Endodermal cell (in vitro differentiated cells): ENCODE measurements at places on chromosomes 12 and 14. TPM values are rescaled to one million over a fixed set of nuclear protein-coding genes. Genes with fewer than 3 reads are reported as not detected.

ADAM20 gene
- total RNA-seq, result 1.7 to 3.5 TPM (median 1.8 TPM) in 3 replicates

DNA sequence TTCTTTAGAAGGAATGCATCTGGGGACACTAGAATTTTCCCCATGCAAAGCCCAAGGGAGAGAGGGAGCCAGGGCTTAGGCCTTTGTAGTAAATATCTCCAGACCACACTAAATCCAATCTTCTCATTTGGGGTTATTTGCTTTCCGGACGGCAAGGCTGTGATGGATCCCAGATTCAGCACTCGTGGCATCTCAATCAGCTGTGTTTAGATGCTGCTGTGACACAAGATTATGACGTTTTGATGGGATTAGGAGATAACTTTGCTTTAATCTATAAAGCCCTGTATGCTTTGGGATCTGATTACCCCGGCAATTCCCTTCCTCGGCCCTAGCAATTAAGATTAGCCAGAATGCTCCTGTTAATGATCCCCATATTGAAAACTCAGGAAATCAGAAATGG lies 686.7 kb upstream of the TBX3 start:
- no peaks in the 10 kb centered on the region for H3K36me3 ChIP-seq
- no peak overlapping the region for H3K4me3 ChIP-seq
- peaks cover 2% of the 10 kb centered on the region for H3K4me1 ChIP-seq
- no peak overlapping the region for H3K27ac ChIP-seq
- no peak for DNase-seq

DNA sequence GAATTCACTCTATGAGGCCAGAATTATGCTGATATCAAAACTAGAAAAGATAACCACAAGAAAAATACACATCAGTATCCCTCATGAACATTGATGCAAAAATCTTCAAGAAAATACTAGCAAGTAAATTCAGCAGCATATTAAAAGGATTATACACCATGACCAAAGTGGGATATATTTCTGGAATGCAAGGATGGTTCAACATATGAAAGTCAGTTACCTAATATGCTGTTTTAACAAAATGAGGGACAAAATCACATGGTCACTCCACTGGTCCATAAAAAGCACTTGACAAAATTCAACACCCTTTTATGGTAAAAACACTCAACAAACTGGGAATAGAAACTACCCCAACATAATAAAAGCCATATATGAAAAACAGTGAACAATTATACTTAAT lies 40.3 kb downstream of the TECPR2 start:
- no peak for DNase-seq
- no peak overlapping the region for H3K27ac ChIP-seq
- no peaks in the 10 kb centered on the region for H3K4me1 ChIP-seq
- H3K36me3 ChIP-seq, result peaks cover 24% of the 10 kb centered on the region

DNA sequence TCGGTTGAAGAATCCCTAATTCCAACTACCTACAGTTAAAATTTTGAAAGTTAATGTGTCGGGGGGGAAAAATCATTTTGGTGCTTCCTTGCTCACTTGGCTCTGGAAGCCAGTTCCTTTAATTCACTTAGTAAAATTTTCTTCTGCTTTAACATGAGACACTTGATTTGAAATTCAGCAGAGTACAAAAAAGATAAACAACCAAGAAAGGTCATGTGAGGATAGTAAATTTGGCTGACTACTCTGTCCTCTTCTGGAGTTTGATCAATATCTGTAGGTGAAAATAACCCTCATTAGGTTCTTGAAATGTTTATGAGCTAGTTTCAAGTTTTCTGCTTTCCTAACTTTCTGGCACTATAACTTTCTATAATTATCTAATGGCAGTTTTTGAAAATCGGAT lies 43.4 kb downstream of the KCNJ8 start:
- no peaks in the 10 kb centered on the region for H3K4me1 ChIP-seq
- H3K36me3 ChIP-seq, result no peaks in the 10 kb centered on the region
- H3K27ac ChIP-seq, result no peak overlapping the region

HELB gene
- total RNA-seq, result 11.0 and 11.2 TPM in 2 replicates

DTX1 gene
- total RNA-seq, result 2.2 to 4.9 TPM (median 4.4 TPM) in 3 replicates

MNAT1 gene
- total RNA-seq, result 36.4 to 43.5 TPM (median 42.6 TPM) in 3 replicates

GRCh38 chr12:29847246-29847645 lies 63.5 kb upstream of the TMTC1 start:
- no peak overlapping the region for H3K4me3 ChIP-seq
- H3K36me3 ChIP-seq, result no peaks in the 10 kb centered on the region
- H3K27ac ChIP-seq, result no peak overlapping the region
- no peaks in the 10 kb centered on the region for H3K27me3 ChIP-seq
- no peak for DNase-seq
- no peaks in the 10 kb centered on the region for H3K4me1 ChIP-seq

GRCh38 chr12:64229796-64230195 lies 7.7 kb upstream of the KICS2 start:
- no peak overlapping the region for H3K4me3 ChIP-seq
- H3K27me3 ChIP-seq, result no peaks in the 10 kb centered on the region
- no peak overlapping the region for H3K27ac ChIP-seq
- no peaks in the 10 kb centered on the region for H3K4me1 ChIP-seq
- DNase-seq, result no peak

BEST3 gene
- not detected in 2 replicates for total RNA-seq

DNA sequence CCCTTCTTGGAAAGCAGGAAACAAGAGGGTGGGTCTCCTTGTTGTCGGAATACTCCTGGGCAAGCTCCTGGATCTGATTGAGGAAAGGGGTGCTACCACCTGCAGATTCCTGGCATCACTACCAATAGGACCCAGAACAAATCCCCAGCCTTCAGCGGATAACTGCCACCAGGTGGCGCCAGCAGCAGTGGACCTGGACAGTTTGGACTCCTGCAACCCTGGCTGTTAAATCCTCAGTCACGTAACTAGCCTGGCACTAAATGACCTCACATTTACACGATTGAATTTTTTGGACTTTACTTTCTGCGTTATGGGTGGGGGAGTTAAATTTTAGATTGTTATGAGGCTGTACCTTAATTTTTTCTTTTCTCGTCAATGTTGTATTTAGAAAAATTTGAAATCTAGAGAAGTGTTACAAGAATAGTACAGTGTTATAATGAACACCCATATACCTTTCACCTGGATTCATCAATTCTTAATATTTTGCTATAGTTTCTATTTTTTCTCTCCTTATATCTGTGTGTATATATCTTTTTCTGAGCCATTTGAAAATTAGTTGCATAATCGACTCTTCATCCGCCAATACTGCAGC lies 95.6 kb downstream of the GAS2L3 start:
- H3K4me1 ChIP-seq, result no peaks in the 10 kb centered on the region
- DNase-seq, result peak; percentile 98
- no peaks in the 10 kb centered on the region for H3K36me3 ChIP-seq

PLCZ1 gene
- total RNA-seq, result not detected in 3 replicates

DNA sequence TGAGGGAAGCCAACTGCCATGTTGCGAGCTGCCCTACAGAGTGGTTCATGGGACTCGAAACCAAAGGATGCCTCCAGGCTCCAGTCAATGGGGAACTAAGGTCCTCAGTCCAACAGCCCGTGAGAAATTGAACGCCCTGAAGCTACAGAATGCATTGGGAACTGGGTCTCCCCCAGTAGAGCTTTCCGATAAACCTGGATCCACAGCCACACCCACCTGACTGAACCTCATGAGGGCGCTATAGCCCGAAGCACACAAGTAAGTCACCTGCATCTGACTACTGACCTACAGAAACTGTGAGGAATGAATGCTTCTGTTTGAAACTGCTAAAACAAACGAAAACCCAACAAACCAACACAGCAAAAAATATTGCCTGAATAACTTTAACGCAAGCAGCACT lies 1297.7 kb downstream of the AACS start:
- no peaks in the 10 kb centered on the region for H3K36me3 ChIP-seq
- no peak overlapping the region for H3K27ac ChIP-seq

DEPDC4 gene
- total RNA-seq, result 5.1 to 10.6 TPM (median 7.3 TPM) in 3 replicates

DNA sequence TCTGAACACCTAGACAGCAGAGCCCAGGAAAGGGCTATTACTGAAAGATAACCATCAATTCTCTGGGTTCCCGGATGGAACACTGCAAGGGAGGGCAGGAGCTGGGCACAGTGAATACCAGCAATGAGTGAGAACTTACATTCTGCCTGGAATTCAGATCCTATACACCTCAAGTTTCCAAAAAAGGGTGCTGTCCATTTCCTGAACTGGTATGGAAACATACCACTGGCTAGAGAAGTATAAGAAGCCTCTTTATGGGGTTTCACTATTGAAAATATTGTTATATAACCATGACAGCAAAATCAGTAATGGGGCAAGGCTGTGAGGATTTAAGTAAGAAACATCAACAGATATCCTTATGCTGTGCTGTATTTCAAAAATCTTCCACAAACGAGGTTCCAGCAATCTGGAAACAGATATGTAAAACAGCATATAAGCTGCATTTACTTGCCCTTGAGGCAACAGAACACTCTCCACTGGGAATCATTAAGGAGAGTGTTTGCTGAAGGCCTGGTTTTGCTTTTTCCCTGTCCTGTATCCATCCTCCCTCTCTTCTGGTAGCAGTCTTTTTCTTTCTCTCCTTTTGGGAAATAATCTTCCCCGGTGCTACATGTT lies 53.3 kb upstream of the GTF2A1 start:
- H3K4me3 ChIP-seq, result no peak overlapping the region
- no peaks in the 10 kb centered on the region for H3K27me3 ChIP-seq
- H3K4me1 ChIP-seq, result no peaks in the 10 kb centered on the region
- DNase-seq, result no peak
- H3K36me3 ChIP-seq, result peaks cover 13% of the 10 kb centered on the region

DNA sequence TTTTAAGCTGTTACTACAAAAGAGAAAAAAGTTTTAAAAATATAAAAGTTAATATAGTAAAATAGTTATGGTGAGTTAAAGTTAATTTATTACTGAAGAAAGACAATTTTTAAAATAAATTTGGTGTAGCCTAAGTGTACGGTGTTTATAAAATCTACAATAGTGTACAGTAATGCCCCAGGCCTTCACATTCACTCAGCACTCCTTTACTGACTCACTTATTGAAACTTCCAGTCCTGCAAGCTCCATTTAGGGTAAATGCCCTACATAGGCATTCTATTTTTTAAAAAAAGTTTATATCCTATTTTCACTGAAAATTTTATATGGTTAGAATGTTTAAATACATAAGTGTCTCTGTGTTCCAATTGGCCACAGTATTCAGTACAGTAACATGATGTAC lies 769.5 kb upstream of the NOVA1 start:
- no peak overlapping the region for H3K4me3 ChIP-seq
- H3K27ac ChIP-seq, result no peak overlapping the region
- no peaks in the 10 kb centered on the region for H3K4me1 ChIP-seq

TEDC1 gene
- total RNA-seq, result 23.8 and 24.0 TPM in 2 replicates

CLEC12A gene
- not detected in 2 replicates for total RNA-seq

- H3K27ac ChIP-seq, result no peak overlapping the region
- H3K27me3 ChIP-seq, result no peaks in the 10 kb centered on the region
- no peaks in the 10 kb centered on the region for H3K36me3 ChIP-seq
- no peaks in the 10 kb centered on the region for H3K4me1 ChIP-seq
- H3K4me3 ChIP-seq, result no peak overlapping the region
Observed at GRCh38 chr12:58171914-58172313, 230.5 kb downstream of the ATP23 start.

POTEM gene
- not detected in 3 replicates for total RNA-seq

PRKAG1 gene
- 25.8 and 27.6 TPM in 2 replicates for total RNA-seq

SLCO1A2 gene
- 35.4 and 36.5 TPM in 2 replicates for total RNA-seq

DNA sequence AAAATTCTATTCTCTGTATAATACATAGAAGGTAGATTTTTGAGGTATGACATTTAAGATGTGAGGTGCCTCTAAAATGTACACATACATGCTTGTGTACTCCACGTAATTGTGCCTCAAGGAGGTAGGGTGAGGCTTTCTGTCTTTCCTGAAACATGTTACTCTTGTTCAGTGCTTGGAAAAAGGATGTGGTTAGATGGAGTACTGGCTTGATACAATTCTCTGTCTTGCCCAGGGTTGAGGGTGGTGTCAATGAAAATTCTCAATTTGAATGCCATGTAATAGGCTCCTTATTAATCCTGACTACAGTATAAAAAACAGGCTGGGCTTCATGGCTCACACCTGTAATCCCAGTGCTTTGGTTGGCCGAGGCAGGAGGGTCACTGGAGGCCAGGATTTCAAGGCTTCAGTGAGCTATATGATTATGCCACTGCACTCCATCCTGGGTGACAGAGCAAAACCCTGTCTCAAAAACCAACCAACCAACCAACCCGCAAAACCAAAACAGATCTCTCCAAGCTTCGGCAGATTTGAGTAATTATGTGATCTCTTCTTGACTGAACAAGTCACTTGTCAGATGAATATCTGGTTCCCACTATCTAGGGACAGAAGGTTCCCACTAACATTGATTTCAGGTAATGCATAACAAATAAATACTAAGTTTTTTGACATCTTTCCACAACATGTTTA lies 41.6 kb downstream of the RCOR1 start:
- no peak for DNase-seq
- no peak overlapping the region for H3K27ac ChIP-seq
- H3K36me3 ChIP-seq, result no peaks in the 10 kb centered on the region
- H3K4me3 ChIP-seq, result no peak overlapping the region

DNA sequence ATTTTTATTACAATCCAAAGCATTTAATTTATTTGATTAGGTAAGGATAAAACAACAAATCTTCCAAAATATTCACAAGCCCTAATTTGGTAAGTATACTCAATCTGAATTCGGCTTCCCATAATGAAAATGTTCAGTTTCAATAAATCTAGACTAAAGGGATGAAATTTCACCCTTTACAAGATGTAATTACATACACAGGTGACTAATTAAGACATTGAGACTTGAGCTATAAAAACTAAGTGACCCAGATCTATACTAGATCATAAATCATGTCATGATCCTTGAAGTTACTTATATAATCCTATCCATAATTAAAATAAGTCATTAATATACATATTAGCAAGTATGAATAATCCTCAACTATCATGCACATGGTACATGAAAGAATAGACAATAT lies 36.6 kb downstream of the LRP6 start:
- H3K36me3 ChIP-seq, result no peaks in the 10 kb centered on the region
- H3K27me3 ChIP-seq, result no peaks in the 10 kb centered on the region
- no peak for DNase-seq
- peaks cover 4% of the 10 kb centered on the region for H3K4me1 ChIP-seq
- no peak overlapping the region for H3K27ac ChIP-seq

GRCh38 chr12:84136862-84137367 lies 775.7 kb downstream of the SLC6A15 start:
- H3K4me1 ChIP-seq, result no peaks in the 10 kb centered on the region
- H3K4me3 ChIP-seq, result no peak overlapping the region
- no peaks in the 10 kb centered on the region for H3K36me3 ChIP-seq

CDCA3 gene
- 63.9 and 71.4 TPM in 2 replicates for total RNA-seq

CTSG gene
- total RNA-seq, result not detected in 3 replicates

- no peaks in the 10 kb centered on the region for H3K36me3 ChIP-seq
- no peaks in the 10 kb centered on the region for H3K27me3 ChIP-seq
- no peak overlapping the region for H3K27ac ChIP-seq
- no peak overlapping the region for H3K4me3 ChIP-seq
Observed at GRCh38 chr14:78005325-78005724, 164.8 kb upstream of the NRXN3 start.

DNA sequence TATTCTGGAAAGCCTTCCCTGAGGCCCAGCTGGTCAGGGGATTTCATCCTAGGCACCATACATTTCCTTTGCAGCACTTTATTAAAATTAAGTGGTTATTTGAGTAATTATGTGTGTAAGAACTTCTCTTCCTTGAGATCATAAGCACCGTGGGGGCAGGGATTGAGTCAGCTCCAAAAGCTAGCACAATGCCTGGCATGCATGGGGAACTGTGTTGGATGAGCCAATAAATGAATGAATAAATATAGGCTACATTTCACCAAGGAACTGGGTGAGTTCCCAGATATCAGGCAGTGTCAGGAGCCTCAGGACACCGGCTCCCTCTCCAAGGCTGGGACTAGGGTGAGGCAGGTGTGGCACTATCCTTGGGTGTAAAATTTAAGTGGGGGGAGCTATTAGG lies 82.8 kb upstream of the FBXO21 start:
- H3K4me1 ChIP-seq, result no peaks in the 10 kb centered on the region
- no peak for DNase-seq
- H3K36me3 ChIP-seq, result no peaks in the 10 kb centered on the region
- no peaks in the 10 kb centered on the region for H3K27me3 ChIP-seq
- no peak overlapping the region for H3K27ac ChIP-seq

GRCh38 chr14:98325761-98326160 lies 946.2 kb downstream of the BCL11B start:
- peaks cover 9% of the 10 kb centered on the region for H3K4me1 ChIP-seq
- peak overlapping the region; percentile 55 for H3K4me3 ChIP-seq
- no peaks in the 10 kb centered on the region for H3K27me3 ChIP-seq
